ENCODE measurements at places on chromosomes 1 and 21. TPM values are rescaled to one million over a fixed set of nuclear protein-coding genes. Genes with fewer than 3 reads are reported as not detected.

DNA sequence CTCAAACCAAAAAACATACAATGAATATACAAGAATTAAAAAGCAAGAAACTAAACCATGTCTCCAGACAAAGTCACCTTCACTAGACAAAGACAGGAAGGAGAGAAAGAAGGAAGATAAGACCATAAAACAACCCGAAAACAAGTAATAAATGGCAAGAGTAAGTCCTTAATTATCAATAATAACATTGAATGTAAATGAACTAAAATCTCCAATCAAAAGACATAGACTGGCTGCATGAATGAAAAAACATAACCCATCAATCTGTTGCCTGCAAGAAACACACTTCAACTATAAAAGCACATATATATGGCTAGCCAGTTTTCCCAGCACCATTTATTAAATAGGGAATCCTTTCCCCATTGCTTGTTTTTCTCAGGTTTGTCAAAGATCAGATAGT, 100.8 kb upstream of the SAMSN1 start:
- DNase-seq, result no peak

ITLN1 gene
- 2.8 TPM for polyA plus RNA-seq

HS2ST1 gene
- polyA plus RNA-seq, result 37.4 TPM

- no peak for DNase-seq
Observed at GRCh38 chr1:203906932-203907331, 45.5 kb downstream of the SNRPE start.

DNA sequence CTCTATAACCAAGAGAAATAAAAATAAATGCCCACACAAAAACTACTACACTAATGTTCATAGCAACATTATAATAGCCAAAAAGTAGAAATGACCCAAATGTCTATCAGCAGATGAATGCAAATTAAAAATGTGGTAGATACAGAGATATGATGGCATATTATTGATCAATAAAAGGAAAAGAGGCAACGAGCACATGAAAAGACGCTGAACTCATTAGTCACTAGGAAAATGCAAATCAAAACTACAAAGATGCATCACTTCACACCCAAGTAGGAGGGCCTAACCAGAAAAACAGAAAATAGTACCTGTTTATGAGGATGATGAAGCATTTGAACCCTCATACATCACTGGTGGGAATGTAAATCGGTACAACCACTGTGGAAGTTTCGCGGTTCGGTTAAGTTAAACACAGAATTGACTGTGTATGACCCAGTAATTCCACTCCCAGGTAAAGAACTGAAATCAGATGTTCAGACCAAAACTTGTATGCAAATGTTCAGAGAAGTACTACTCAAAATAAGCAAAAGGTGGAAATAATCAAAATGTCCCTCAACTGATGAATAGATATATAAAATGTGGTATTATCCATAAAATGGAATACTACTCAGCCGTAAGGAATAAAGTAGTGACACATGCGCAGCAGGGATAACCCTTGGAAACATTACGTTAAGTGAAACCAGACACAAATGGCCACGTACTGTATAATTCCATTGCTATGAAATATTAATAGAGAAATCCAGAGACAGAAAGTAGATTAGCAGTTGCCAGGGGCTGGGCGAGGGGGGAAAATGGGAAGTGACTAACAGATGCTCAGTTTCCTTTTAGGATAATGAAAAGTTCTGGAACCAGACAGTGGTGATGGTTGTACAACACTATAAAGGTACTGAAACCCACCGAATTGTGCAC, 3.1 kb downstream of the USP48 start:
- DNase-seq, result no peak

GRCh38 chr1:65772607-65773006, 20.1 kb upstream of the PDE4B start:
- DNase-seq, result no peak

GRCh38 chr1:157639800-157640199, 41.9 kb upstream of the FCRL4 start:
- no peak for DNase-seq

- no peak for DNase-seq
Observed at GRCh38 chr1:24714859-24715520, 30.3 kb upstream of the CLIC4 start.

DNA sequence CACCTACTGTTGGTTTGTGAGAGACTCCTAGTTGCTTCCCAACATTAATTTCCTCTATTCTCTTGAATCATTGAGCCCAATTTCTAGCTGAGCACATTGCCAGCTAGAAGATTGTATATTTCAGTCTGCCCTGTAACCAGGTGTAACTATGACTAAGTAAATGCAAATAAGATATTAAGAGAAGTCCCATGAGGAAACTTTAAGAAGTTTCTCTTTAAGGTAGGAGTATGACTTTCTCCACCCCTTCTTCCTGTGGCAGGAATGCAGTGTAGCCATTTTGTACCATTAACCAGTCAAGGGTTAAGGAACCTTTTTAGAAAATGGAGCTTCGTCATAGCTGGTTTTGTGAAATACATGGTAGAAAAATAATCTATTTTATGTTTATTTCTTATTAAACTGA, 534.2 kb upstream of the RGS18 start:
- DNase-seq, result no peak

FCRL5 gene
- 0.06 TPM for polyA plus RNA-seq

IVL gene
- 0.27 TPM for polyA plus RNA-seq

GRCh38 chr1:20715406-20715805, 2.4 kb downstream of the KIF17 start:
- DNase-seq, result no peak

GRCh38 chr21:37281579-37281978, 14.4 kb upstream of the VPS26C start:
- DNase-seq, result no peak

- DNase-seq, result no peak
Observed at GRCh38 chr1:3032371-3033039, 11.2 kb downstream of the ACTRT2 start.

- DNase-seq, result no peak
Observed at GRCh38 chr1:156901966-156902915, 8.7 kb downstream of the PEAR1 start.

DNA sequence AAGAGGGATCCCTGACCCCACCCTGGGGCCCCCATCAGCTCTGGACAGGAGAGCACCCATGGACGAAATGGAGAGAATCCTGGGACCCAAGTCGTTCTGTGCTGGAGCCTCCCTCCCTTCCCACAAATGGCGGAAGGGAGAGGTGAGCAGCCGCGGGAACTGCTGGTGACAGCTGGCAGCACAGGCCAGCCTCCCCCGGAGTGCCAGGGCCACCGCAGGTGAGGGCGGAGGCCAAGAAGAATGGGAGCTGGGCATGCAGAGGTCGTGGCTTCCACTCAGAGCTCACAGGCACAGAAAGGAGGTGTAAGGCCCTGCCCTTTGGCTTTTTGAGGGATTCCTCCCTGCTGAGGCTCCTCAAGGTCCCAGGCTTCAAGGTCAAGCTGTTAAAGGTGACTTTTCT, 24.6 kb downstream of the SLC1A7 start:
- DNase-seq, result no peak

RHEX gene
- 2.1 TPM for polyA plus RNA-seq

DNA sequence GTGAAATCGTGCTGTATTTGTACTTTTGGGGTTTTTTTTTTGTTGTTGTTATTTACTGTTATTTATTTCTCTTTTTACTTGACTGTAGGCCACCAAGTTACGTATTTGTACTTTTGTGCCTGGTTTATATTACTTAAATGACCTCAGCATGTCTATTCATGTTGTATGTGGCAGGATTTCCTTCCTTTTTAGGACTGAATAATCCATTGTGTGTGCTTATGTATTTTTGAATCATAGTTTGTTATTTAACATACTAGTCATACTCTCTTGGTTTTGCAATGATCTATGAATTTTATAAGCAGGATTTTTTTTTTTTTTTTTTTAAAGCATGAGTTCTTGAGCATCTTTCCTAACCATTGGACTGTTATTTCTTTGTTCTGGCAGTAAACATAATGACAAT, 51.2 kb downstream of the RNF2 start:
- DNase-seq, result no peak

FMN2 gene
- polyA plus RNA-seq, result 5.9 TPM

MYCL gene
- polyA plus RNA-seq, result 6.9 TPM

GRCh38 chr1:116133696-116134475, 22.7 kb downstream of the MAB21L3 start:
- no peak for DNase-seq

DNA sequence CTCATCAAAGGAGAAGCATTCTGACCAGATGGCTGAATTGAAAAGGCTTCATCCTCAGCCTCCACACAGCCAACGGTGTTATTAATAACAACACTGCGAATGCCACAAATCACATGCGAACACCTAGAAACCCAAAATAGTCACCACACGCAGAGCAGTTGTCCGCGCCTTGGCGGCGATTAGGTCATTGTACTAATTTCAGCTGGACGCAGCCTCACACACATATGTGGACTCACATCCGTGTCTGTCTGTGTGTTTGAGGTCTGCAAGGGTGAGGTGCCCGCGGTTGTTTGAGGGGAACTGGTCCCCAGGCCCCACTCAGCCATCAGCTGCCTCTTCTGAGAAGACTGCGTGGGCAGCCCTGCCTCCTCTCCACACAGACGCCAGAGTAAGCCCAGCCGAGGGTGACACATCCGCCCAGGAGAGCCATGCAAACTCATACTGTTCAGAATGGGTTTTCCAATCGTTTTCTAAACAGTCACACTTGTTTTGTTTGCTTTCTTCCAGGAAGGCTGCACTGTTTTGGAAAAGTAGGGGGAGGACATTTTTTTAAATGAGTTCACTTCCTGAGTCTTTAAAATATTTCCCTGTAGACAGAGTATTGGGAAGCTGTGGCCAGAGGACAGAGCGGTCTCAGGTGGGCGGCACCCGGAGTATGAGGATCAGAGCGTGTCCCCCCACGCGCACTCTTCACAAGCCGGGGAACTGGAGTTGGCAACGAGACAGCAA, 53.4 kb downstream of the TOMM20 start:
- no peak for DNase-seq

DNA sequence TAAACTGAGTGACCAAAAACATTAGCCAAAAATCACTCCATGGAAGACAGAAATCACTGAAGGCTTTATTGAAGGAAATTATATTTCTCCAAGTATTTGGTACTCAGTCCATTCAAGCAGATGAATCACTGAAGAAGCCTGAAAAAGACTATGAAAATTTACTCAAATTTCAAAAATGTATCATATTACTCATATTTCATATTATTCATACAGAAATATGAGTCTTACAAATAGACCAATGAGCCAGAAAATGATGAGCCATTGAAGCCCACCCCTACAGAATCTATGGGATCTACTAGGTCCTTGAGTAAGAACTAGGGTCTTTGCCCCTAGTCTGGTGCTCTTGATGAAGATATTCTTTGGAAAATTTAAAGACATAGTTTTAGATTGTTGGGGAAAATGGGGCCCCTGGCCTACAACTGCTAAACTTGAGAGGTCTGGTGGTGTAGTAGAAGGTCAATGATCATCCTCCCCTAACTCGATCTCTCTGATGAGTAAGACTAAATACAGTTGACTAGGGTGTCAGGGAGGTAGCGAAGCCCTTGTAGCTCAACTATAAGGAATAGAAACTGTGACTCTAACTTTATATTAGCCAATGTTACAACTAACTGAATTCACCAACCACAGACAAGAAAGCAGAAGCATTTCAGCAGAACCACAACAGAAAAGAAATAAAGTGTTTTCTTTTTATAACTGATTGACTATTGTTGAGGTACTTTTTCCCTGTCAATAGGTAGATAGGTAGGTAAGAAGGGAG, 81.0 kb downstream of the NOTCH2 start:
- DNase-seq, result no peak

AQP10 gene
- 0.16 TPM for polyA plus RNA-seq

DNA sequence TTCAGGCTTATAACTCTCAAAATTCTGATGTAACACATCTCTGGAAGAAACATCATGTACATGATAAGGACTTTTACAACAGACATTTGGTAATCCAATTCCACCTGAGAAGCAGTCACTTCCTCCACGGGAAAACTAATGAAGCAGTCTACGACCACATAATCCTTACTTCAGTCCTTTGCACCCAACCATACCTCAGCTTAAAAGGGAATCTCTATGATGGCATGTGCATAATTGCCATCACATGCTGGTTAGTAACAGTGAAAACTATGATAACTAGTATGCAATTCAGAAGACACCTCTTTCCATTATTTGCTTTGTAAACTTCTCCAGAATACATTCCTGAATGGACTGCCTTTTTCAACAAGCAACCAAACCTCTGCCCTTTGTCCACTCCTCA, 53.1 kb downstream of the TTC13 start:
- no peak for DNase-seq

GRCh38 chr1:14923727-14924452, 229.7 kb upstream of the TMEM51 start:
- DNase-seq, result no peak

CGN gene
- polyA plus RNA-seq, result 28.3 TPM

- no peak for DNase-seq
Observed at GRCh38 chr1:119736649-119737039, 24.9 kb downstream of the PHGDH start.

DNA sequence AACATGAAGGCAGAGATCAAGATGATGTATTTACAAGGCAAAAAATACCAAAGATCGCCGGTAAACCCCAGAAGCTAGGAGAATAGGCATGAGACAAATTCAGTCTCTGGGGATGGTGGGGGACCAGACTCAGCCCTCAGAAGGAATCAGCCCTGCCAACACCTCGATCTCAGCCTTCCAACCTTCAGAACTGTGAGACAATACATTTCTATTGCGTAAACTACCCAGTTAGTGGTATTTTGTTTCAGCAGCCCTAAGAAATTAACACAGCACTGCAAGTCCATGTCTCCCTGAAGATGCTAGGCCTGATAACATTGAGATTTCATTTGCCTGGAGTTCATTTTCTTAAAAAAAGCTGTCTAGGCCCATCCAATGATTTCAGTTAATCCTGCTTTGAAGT, 622.5 kb downstream of the PTPRC start:
- no peak for DNase-seq

SPRR4 gene
- not detected for polyA plus RNA-seq

KRTAP6-3 gene
- not detected for polyA plus RNA-seq

- no peak for DNase-seq
Observed at GRCh38 chr1:209876078-209876800, 48.5 kb downstream of the UTP25 start.

- DNase-seq, result no peak
Observed at GRCh38 chr21:22201669-22202068, 1203.5 kb downstream of the NCAM2 start.

GRCh38 chr1:39663559-39663958, 8.3 kb downstream of the NT5C1A start:
- no peak for DNase-seq

GRCh38 chr1:153771841-153772593, 3.2 kb upstream of the SLC27A3 start:
- no peak for DNase-seq

DNA sequence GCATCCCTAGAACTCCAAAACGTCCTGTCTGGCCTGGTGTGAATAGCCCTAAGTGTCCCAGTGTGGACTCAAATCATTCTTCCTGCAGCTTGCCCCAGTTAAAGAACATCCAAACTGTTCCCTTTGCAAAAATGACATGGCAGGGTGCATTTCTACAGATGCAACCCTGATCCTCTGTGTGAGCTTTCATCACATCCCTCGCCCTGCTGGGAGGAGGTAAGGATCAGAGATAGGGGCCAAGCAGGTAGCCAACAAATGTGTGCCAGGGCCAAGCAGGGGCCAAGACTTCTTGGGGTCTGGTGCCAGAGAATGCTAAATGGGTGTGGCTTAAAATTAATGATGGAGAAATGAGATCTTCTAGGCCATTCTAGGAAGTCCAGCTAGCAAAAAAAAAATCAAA, 27.1 kb upstream of the MPZL1 start:
- no peak for DNase-seq

- no peak for DNase-seq
Observed at GRCh38 chr1:90486996-90487395, 230.1 kb downstream of the BARHL2 start.

GRCh38 chr1:154581766-154582165, 14.2 kb downstream of the CHRNB2 start:
- DNase-seq, result no peak

GRCh38 chr1:67570486-67571143, 114.4 kb upstream of the GADD45A start:
- DNase-seq, result no peak

GRCh38 chr1:236301080-236301957, 19.6 kb upstream of the ERO1B start:
- no peak for DNase-seq

Data from left renal cortex interstitium (tissue), 4 donors.